CD4-positive, alpha-beta memory T cell (primary cell): ENCODE measurements at places on chromosomes 5 and 9. TPM values are rescaled to one million over a fixed set of nuclear protein-coding genes. Genes with fewer than 3 reads are reported as not detected.

LVRN gene
- polyA plus RNA-seq, result not detected

TMEM252 gene
- polyA plus RNA-seq, result not detected

AK8 gene
- not detected for polyA plus RNA-seq

SLC6A7 gene
- not detected for polyA plus RNA-seq

BARX1 gene
- polyA plus RNA-seq, result not detected

LHX3 gene
- polyA plus RNA-seq, result not detected

MAMDC2 gene
- not detected for polyA plus RNA-seq

DNA sequence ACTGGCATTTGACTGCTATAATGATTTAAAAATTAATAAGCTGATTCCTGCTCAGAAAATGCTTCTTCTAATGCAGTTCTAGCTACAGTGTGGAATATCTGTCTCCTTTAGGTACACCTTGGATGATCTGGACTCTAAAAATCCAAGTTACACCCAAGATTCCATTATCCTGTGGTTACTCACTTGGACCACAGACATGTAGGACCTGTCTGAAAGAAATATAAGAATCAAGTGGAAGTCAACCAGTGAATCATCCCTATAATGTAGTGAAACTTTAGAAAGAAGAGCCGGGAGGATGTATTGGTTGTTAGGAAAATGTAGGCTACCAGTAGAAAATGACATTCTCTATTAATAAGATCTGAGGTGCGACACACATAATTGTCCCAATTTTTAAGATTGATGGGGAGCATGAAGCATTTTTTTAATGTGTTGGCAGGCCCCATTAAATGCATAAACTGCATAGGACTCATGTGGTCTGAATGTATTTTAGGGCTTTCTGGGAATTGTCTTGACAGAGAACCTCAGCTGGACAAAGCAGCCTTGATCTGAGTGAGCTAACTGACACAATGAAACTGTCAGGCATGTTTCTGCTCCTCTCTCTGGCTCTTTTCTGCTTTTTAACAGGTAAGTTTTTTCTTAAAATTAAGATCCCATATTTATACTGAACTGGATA lies at the start of gene SPINK6:
SPINK6 (plus strand) TSS at position 512 of the 673 bp plus-strand sequence; CDS start at position 567, 55 bp downstream.
- H3K27ac ChIP-seq, result no peak within 1 kb of the TSS
- H3K4me3 ChIP-seq, result no peak within 1 kb of the TSS
- no peaks in the 10 kb centered on the region for H3K4me1 ChIP-seq
- DNase-seq, result no peak
- H3K27me3 ChIP-seq, result no peaks in the 10 kb centered on the region

DNA sequence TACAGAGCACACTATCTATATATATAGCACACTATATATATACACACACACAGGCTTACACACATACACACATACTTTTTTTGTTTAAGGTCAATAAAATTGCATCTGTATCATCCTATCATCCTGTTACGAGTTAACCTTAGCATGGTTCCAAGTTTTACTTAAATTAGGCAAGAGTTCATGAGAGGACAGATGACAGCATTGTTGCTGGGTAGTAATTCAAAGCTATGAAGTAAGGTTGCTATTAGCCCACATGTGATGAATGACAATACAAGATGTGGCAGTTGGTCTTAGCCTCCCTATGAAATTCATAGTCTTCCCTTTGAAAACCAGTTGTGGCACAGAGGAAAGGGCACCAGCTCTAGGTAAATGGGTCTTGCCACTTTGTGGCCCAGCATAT lies 438.1 kb downstream of the ACTL7B start:
- no peak for DNase-seq
- H3K4me1 ChIP-seq, result no peaks in the 10 kb centered on the region
- no peaks in the 10 kb centered on the region for H3K36me3 ChIP-seq
- H3K27me3 ChIP-seq, result no peaks in the 10 kb centered on the region
- no peak overlapping the region for H3K4me3 ChIP-seq
- H3K27ac ChIP-seq, result no peak overlapping the region

DNA sequence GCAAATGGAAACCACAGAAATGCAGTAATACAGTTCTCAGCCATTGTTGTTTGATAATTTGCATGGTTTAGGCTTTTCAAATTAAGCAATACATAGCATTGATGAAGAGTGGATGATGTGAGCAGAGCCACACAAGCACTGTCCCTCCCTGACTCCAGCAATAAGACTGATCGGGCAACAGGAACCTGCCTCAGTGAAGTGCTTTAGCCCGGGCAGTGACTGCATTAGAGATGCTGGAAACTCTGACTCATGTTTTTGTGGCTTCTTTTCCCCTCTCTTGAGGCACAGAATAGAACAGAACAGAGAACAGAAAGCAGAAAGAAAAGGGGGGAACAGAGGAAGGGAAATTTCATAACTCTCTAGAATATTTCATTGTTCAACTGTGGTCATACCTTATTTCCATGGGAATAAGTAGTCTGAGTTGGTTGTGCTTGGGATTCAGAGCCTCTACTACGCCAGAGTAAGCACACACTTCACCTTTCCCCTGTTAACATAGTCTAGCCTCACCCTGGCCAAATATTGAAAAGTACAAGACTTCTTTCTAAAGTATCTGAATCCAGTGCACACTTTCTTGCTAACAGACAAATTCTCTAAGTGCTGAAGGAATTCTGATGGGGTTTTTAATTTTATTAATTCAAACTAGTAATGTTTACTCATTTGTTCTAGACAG lies 164.8 kb upstream of the VCAN start:
- H3K36me3 ChIP-seq, result no peaks in the 10 kb centered on the region
- no peak overlapping the region for H3K4me3 ChIP-seq
- H3K27me3 ChIP-seq, result no peaks in the 10 kb centered on the region
- no peak overlapping the region for H3K27ac ChIP-seq
- H3K4me1 ChIP-seq, result no peaks in the 10 kb centered on the region
- no peak for DNase-seq

DNA sequence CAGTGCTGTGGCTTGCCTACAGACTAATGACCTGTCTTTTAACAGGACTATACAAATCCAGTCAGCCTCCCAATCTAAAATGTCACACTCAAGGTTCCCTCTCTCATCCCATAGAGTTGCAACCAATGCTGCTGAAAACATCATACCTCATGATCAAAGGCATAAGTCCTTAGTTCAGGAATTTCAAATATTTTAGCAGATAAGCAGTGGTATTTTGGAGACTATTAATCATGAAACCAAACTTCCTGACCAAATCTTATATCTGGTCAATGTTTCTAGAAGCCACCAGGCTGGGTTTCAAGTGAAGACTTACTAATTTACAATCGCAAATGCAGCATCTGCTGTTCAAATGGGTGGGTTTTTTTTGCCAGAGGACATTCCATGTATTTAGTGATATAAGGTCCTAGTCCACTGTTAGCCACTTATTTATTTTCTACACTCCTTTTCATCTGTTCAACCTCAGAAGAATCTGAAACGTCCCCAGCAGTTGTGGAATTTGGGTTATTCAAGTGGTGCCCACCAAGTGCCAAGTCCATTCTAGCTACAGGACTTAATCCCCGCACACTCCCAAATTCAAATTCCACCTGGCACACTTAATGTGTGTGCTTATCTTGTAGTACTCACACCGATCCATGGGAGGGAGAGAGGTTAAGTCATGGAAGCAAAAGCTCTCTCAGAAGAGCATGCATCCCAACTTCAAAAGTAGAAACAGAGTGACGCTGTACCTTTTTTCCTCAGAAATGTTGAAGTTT lies 5.8 kb downstream of the TAS2R1 start:
- no peaks in the 10 kb centered on the region for H3K4me1 ChIP-seq
- no peak overlapping the region for H3K4me3 ChIP-seq
- H3K36me3 ChIP-seq, result no peaks in the 10 kb centered on the region
- DNase-seq, result no peak
- H3K27ac ChIP-seq, result no peak overlapping the region
- no peaks in the 10 kb centered on the region for H3K27me3 ChIP-seq

- H3K27ac ChIP-seq, result no peak overlapping the region
- DNase-seq, result no peak
- no peaks in the 10 kb centered on the region for H3K27me3 ChIP-seq
- no peaks in the 10 kb centered on the region for H3K4me1 ChIP-seq
- no peak overlapping the region for H3K4me3 ChIP-seq
Measured at GRCh38 chr5:158531860-158532259, 567.9 kb downstream of the EBF1 start.

DNA sequence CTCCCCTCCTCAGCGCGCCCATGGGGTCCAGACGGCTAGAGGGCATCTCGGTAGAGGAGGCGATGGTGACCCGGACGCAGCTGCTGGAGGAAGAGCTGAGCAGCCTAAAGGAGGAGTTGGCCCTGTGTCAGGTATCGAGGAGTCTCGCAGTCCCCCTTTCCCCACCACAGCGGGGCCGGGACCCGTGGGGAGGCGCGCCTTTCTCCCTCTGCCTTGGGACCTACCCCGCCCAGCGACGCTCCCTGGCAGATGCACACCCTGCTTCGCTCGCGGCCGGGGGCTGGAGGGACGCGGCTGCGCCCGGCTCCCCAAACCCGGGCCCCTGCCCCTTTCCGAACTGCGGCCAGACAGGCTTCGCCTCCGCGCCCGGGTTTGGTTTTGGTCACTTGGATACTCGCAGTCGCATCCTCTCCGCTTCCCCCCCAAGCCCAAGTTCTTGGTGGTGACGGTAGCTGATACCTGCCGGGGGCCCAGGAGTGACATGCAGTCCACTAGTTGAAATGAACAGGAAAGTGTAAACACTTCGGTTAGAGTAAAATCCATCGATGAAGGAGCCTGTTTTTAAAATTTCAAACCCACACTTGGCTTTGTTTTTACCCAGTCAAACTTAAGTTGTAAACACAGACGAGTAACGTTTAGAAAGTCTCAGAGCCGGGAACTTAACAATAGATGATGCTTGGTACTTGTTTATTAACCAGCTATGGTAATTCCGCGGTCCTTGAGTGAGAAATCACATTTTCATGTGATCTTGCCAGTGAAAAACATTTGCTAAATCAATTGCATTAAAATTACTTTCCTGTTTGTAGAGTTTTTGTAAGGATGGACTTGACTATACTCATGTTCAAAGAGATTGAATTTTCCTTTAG lies 688 bp downstream of the CNTLN start:
- H3K27me3 ChIP-seq, result no peaks in the 10 kb centered on the region
- no peaks in the 10 kb centered on the region for H3K4me1 ChIP-seq
- no peak overlapping the region for H3K4me3 ChIP-seq

DNA sequence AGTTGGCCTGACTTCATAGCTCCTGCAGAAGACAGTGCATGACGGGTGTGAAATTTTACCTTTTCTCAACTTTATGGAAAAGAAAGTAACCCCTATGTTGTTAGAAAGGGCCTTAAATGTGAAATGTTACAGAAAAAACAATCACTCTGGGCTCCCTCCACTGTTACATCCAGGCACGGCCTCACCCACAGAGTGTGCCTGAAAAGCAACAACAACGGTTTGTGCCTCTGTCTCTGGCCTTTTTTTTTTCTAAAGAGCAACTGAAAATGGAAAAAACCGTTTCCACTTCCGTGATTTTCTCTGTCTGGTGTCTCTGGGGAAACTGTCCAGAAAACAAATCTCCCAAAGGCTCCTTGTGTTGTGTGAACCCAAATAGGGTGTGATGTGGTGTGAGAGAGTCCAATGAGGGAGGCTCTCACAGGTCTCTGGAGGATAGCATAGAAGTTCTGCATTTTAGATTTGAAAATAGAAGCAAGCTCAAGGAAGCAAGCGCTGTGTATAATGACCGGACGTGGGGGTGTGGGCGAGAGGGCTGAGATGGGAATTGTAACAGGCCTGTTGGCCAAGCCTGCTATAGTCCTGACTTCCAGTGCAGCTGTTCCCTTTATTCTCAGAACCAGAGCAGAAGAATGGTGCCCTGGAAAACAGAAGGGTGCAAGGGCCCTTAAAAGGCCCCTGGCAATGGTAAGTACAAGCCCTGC lies 221.8 kb upstream of the TUT7 start:
- H3K4me1 ChIP-seq, result no peaks in the 10 kb centered on the region
- no peak for DNase-seq
- H3K27me3 ChIP-seq, result no peaks in the 10 kb centered on the region
- no peak overlapping the region for H3K27ac ChIP-seq
- no peaks in the 10 kb centered on the region for H3K36me3 ChIP-seq

DNA sequence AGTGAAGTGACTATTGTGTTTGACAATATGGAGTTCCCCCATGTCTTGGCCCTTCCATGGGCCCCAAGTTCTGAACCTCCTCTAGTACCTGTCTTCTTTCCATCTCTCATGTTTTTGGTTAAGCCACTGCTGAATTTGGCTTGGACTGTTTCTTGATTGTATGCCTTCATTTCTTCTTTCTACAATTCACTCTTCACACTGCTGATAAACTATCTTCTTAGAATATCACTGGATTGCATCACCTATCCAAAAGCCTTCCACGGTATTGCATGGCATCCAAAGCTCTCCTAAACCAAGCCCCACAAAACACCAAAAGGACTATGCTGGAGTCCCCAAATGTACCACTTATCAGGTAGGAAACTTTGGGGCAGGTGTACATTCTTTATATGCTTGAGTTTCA lies 4.3 kb upstream of the POC5 start:
- no peaks in the 10 kb centered on the region for H3K27me3 ChIP-seq
- H3K27ac ChIP-seq, result no peak overlapping the region
- peaks cover 5% of the 10 kb centered on the region for H3K4me1 ChIP-seq
- no peaks in the 10 kb centered on the region for H3K36me3 ChIP-seq
- DNase-seq, result no peak

DNA sequence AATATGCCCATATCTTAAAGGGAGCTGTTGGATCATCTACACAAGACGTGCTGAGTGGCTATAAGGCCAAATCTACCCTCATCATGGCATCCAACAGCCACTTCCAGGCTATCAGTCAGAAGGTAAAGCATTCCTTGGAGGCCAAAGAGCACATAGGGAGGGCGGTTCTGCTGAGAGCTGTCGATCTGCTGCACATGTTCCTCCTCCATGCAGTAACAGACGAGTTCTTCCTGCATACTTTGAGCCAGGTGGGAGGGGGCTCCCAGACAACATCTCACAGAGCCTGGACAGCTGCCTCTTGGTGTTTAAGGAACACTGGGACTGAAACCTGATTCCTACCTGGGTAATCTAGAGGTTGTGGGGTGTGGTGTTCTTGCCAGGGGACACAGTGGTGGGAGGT lies 93.3 kb upstream of the RAI14 start:
- no peaks in the 10 kb centered on the region for H3K4me1 ChIP-seq
- no peak overlapping the region for H3K4me3 ChIP-seq
- no peaks in the 10 kb centered on the region for H3K27me3 ChIP-seq

- H3K4me3 ChIP-seq, result no peak overlapping the region
- H3K4me1 ChIP-seq, result no peaks in the 10 kb centered on the region
- H3K36me3 ChIP-seq, result no peaks in the 10 kb centered on the region
- H3K27ac ChIP-seq, result no peak overlapping the region
Measured at GRCh38 chr9:86594724-86595123, 240.5 kb upstream of the TUT7 start.

DNA sequence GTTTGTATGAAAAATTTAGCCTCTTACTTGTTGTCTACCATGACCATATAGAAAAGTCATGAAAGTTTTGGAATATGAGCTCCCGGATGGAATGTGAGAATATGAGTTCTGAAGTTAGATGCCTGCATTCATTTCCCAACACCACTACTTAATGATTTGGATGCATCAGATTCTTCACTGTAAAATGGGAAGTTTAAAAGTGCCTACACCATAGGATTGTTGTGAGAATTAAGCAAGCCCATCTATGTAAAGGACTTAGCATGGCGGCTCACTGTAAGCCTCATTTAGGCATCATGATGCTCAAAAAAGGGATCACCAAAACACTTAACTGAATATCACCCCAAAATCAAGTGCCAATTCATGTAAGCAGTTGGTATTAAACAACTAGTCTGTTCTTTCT lies 177.3 kb downstream of the RAB3C start:
- peak overlapping the region; percentile 48 for H3K4me3 ChIP-seq
- H3K27me3 ChIP-seq, result no peaks in the 10 kb centered on the region
- H3K4me1 ChIP-seq, result peaks cover 22% of the 10 kb centered on the region

- H3K27me3 ChIP-seq, result no peaks in the 10 kb centered on the region
- no peak overlapping the region for H3K27ac ChIP-seq
- H3K36me3 ChIP-seq, result no peaks in the 10 kb centered on the region
- no peak overlapping the region for H3K4me3 ChIP-seq
Measured at GRCh38 chr9:90899287-90899686, 97.7 kb downstream of the SYK start.
